Esophagus mucosa (tissue), 1 donor: ENCODE measurements at places on chromosomes 6 and 20.

GRCh38 chr6:73062837-73063236 lies 162.5 kb downstream of the KHDC1L start:
- ATAC-seq: no peak

DNA sequence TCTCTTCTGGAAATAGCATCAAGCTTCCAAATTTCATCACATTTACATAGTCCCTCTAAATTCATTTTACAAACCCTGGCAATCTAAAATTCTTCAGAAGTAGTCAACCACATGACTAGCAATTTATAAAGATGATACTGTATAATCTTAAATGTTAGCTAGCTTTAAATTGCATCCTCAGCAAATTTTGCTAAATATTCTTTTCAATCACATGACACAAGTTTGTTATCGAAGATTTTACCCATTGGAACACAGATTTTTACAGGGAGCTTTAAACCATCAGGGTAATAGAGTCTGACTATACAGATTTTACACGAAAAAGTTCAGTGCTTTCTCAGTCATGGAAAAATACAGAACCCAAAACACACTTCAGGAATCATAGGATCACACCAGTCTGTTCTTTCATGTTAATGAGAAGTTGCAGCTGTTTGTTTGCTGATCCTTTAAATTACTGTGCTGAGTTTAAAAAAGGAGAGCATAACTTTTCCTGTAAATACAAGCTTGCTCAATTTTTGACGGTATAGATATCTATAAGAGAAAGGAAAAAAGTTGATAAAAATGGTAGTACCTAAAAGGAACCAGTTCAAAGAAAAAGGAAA lies 445.8 kb upstream of the ADGRB3 start:
- no peak for ATAC-seq

- ATAC-seq: no peak
These were observed 120.5 kb downstream of the SCML4 start for GRCh38 chr6:107703606-107704005.

- peak; percentile 44 for ATAC-seq
These were observed 43.1 kb downstream of the POPDC3 start for GRCh38 chr6:105136431-105137350.

DNA sequence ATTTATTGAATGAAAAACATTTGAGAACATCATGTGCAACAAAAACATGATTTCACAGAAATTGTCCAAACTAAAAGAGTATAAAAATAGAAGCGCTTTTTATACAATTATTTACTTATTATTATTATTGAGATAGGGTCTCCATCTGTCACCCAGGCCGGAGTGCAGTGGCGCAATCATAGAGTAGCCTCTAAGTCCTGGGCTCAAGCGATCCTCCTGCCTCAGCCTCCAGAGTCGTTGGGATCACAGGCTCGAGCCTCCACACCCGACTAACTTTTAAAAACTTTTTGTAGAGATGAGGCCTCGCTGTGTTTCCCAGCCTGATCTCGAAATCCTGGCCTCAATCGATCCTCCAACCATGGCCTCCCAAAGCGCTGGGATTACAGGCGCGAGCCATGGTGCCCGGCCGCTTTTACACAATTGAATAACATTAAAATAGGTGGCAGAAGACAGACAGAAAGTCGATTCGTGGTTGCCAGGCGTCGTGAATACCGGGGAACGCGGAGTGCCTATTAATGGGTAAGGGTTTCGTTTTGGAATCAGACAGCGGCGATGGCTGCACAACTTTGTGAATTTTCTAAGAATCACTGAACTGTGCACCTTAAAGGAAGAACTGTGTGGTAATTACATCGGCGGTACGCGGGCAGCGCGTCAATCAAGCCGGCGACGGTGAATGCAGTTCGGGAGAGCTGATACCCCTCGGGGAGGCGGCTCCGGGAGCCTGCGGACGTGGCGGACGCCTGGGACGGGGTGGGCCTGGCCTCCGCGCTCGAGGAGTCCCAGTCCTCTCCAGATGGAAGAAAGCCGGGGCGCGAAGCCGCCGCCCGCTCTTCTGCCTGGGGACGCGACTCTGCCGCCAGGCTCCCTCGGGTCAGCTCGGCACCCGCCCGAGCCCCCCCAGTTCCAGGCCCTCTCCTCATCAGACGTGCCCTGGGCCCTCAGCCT lies 807 bp downstream of the TBC1D20 start:
- ATAC-seq: peak; percentile 50

DNA sequence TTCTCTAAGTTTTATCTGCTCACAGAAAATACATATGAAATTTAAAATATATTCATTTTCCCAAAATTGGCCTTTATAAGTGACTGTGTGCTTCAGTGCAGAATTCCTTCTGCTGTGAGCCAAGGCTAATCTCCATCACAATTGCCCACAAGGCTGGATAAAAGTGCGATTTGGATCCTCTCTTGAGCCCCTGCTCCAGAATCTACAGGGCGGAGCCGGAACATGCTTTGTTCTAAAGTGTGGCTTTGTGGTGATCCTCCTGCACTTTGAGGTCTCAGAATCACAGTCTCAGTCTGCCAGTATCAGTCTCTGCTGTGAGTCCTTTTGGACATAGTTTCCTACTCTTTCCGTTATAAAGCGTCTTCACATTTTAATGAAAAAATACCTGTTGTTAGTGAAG lies 28.9 kb downstream of the SMOC2 start:
- no peak for ATAC-seq

DNA sequence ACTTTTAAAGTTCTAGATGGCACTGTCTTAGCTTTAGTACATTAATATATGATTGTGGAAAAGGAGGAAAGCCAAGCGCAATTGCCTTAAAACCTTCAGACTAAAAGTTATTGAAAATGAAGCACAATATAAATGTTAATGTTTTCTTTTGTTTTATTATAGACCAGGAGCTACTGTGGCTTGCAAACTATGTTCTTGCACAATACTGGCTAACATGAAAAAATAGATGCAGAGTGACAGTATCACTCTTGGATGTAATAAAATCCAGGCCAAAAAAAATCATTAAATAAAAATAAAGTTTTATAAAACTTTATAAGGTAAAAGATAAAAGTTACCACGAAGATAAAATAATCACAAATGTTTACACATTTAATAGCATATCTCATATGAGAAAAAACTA lies 18.3 kb upstream of the PLN start:
- ATAC-seq: no peak

DNA sequence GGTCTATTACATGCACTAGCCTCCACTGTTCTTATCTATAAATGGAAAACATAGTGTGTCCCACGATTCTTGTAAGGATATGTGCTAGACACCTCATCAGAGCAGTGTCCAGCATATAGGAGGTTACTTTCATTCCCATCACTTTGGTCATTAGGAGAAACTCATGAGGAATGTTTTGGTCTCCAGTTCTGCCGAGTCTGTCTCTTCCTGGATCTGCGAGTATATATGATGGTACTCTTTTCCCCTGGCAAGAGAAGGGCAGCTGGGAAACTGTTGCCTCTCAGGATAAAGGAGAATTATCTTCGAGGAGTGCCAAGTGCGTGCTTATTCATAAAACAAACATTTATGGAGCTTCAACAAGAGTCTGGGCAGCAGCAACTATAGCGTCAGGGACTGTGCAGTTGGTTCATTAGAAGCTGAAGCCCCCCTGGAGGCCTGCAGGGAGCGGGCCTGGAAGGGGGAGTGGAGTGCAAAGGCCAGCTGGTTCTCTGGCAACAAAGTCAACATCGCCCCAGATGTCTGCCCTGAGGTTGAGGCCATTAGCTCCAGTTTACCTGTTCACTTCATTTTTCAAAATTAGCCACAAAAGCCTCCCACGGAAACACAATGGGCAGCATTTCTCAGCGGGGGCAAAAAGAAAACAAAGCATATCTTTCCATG lies 811.9 kb downstream of the MAFB start:
- ATAC-seq: no peak

DNA sequence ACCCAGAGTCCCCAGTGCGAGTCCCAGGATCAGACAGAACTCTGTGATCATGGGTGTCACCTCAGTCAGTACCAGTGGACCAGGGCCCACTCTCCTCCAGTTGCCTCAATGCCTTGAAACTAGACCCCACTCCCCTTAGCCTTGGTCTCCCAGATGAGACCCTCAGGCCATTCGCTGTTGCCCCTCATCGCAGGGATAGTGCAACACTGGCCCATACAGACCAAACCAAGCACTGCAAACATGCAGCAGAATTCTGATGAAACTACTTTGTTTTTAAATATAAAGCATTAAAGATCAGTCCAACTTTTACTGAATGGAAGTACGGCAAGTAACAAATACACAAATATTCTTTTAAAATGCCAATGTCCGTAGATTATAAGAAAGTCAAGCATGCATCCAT lies 101.2 kb upstream of the NT5E start:
- no peak for ATAC-seq

- ATAC-seq: peak; percentile 49
These were observed 23.5 kb upstream of the IBTK start for GRCh38 chr6:82270881-82271635.

DNA sequence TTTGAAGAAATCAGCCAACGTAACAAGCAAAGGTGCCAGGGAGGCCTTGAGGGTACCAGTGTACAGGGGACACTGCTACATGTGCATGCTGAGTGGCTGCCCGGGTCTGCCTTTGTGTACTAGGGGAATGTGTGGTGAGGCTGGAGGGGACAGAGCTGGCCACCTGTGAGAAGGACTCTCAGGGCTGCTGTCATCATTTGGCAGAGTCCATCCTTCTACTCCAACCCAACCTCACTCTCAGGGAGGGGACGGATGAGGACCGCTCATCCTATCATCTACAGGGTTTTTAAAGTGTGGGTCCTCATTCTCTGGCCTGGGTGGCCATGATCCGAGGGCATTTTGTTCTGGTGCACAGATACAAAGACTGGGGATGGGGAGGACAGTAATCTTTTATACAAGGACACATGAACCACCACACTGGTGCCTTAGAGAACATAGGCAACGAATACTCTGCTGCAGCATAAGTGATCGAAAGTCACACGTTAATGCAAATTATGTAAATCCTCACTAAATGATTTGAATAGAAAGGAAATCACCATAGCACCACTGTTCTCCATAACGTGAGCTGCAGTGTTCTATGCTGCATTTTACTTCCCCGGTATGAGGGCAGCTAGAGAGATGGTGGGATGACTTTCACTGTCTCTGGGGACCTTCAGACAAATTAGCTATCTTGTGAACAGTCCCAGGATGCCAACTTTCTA lies 181.4 kb downstream of the GMPR start:
- peak; percentile 40 for ATAC-seq

- no peak for ATAC-seq
These were observed 603.5 kb downstream of the KHDRBS2 start for GRCh38 chr6:61682562-61682961.

DNA sequence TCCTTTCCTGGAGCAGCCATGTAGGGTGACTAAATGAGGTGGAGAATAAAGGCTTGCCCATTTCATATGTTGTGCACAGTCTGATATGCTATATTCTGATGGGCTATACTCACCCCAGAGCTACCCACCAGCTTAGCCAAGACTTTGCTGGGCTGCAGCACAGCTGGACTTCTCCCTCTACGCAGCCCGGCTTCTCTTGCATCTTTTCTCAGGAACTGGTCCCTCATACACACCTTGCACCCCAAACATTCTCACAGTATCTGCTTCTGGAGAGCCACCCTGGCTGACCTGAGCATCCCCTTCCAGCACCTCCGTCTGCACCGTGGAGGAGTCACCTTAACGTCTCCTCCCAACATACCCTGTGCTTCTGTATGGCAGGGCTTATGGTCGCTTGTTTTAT lies 150.8 kb upstream of the PMEPA1 start:
- no peak for ATAC-seq

GRCh38 chr20:53839423-53840176 lies 230.8 kb downstream of the BCAS1 start:
- ATAC-seq: peak; percentile 67

GRCh38 chr6:104320896-104321295 lies 538.8 kb downstream of the HACE1 start:
- ATAC-seq: no peak

GRCh38 chr6:132633362-132633761 lies 9.3 kb upstream of the TAAR2 start:
- no peak for ATAC-seq

DNA sequence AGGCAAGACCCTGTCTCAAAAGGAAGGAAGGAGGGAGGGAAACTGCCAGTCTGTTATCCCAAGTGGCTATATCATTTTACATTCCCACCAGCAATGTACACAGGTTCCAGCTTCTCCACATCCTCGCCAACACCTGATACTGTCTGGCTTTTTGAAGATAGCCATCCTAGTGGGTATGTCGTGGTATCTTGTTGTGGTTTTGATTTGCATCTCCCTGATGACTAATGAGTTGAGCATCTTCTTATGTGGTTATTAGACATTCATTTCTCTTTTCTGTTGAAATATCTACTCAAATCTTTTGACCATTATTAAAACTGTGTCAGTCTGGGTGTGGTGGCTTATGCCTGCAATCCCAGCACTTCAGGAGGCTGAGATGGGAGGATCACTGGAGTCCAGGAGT lies 47.9 kb upstream of the ARID1B start:
- no peak for ATAC-seq
